ENCODE measurements at places on chromosomes 2 and 18.

DNA sequence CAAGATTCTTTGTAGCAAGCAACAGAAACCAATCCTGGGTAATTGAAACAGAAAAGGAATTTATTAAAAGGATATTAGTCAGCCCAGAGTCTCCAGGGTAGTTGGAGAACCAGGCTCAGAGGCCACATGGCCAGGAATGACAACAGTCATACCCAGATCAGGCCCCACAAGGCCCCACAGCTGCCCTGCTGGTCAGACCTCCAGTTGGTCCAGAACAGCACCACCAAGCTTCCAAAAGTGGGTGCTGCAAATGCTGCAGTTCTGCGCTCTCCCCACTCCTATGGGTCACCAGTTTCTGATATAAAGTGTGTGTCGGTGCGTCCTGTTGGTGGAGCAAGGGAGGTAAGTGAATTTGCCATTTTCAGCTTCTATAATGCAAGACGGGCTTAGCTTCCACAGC, 29.9 kb downstream of the KLHL29 start:
- DNase-seq: no peak

GRCh38 chr2:545711-546650, 131.2 kb downstream of the TMEM18 start:
- no peak for DNase-seq

DNA sequence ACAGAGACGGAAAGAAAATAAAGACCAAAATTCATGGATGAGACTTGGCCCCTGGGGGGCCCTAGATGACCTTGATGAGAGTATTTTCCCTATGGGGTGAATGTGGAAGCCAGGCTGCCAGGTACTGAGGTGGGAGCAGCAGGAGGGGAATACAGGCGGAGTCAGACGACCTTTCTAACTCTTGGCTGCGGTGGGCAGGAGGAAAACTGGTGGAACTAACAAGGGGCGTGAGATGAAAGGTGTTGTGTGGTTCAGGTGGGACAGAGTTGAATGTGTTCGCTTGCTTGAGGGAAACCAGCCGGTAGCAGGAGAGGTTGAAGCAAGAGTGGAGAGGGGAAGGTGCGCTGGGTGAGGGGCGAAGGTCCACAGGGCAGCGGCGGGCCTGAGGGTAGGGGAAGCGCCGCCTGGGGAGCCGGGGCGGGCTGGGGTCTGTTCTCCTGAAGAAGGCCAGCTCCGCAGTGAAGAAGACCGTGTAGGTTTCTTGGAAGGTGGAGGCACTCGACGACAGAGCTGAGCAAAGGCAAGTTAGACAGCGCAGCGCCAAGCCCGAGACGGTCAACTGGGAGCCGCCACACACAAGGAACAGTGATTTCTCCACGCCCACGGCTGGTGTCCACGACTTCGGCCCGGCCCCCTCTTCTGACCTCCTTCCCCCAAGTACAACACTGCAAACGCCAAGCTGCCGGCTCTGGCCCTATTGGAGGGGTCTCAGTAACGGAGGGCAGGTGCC, 61.7 kb downstream of the GNAL start:
- DNase-seq: no peak

DNA sequence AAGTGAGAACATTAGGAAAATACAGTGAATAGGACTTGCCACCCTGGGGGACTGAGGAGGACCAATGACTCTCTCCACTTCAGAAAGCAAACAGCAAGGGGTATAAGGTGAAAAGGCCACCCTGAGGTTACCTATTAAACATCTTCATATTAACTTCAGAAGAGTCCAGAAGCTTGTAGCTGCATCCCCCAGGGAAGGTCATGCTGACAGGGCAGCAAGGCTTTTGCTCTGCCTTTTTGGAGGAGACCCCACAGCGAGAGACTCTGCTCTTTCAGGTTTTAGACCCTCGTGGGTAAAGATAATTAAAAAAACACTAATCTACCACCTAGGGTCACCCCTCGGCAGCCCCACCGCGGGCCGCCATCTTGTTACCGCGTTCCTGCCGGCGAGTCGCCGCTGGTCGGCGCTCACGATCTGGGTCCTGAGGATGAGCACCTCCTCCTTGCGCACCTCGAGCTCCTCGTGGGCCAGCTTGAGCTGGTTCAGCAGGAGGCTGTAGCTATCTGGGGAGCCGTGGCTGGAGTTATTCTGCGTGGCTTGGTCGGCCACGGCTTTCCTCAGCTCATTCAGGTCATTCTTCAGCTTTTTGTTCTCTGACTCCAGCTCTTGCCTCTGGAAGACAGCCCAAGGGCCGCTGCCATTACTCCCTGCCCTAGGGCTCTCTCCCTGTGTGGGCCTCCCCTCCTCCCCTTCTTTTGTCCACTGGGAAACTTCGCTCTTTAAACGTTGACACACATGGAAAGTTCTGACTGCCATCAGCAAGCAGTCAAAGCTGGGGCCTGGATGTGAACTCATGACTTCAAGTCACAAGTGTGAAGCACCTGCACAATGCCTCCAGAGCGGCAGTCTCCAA, 50.7 kb upstream of the ACAA2 start:
- no peak for DNase-seq

- DNase-seq: no peak
These were observed 22.0 kb downstream of the FAM178B start for GRCh38 chr2:96964221-96964905.

DNA sequence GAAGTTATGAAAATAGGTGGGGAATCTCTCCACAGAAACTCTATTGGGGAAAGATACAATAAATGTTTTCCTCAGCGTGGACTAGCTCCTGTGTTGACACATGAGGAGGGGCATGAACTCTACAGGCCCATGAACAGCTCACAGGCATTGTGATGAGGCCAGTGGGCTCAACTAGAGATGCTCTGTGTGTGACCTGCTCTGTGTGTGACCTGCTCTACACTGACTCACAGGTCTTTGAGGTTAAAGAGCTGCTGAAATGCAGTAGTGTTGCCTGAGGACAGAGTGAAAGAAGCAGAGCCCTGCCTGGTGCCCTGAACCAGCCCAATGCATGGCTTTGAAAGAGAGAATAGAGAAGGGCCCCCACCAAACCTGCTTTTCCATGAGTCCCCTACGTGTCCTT, 117.6 kb downstream of the MCFD2 start:
- DNase-seq: no peak

- DNase-seq: no peak
These were observed 3.6 kb downstream of the DYNC2LI1 start for GRCh38 chr2:43777306-43777926.

DNA sequence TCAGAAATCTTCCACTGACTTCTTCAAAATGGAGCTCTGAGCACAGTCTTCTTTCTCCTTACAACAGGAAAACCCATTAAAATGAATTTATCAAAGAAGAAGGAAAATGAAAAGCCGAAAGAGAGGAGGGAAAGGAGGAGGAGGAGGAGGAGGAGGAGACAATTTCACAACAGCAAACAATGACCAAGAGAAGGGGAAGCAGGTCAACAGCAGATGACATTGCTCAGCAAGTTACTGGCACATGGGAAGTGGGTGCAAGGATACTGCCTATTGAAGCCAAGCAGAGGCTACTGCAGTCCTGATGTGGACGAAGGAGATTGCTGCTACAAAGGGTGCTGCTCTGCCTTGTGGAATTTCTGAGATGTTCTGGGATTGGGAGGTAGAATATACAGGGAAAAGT, 268.2 kb upstream of the FBXO11 start:
- no peak for DNase-seq

DNA sequence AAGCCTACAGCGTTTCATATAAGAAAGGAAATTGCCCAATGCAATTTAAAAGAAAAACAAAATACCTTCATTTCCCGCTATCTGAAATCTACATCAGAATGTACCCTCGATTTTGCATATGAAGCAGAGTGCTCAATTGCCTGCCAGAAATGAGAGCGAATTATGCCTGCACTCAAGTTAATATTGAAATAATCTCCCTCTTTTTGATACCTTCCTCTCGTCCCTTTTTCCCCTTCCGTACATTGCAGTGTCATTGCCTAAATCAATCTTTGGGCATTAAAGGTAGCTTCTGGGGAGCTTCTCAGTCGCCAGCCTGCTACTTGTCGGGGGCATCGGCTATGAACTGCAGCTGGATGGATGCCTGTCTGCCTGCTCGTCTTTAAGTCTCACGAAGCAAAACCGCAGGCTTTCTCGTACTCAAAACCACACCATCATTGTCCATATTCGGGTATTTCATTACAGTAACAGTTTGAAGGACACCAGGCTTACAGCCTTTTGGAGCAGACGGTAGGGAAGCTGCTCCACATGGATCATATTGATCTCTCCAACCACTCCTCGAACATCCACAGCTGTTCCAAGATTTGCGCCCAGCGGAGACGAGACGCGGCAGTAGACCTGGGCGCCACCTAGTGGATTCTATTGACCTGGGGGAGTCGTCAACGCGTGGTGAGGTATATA, 64.0 kb upstream of the HNRNPA3 start:
- peak; percentile 71 for DNase-seq

GRCh38 chr18:54260396-54261072, 8.8 kb upstream of the POLI start:
- DNase-seq: no peak

- DNase-seq: no peak
These were observed 55.1 kb upstream of the RIT2 start for GRCh38 chr18:43170586-43170985.

GRCh38 chr2:223865907-223866508, 28.6 kb upstream of the AP1S3 start:
- DNase-seq: peak; percentile 3

- no peak for DNase-seq
These were observed 43.3 kb downstream of the OSBPL6 start for GRCh38 chr2:178237488-178238153.
